ENCODE measurements at places on chromosomes 5 and 9.

- DNase-seq = no peak
Measured at GRCh38 chr9:34992376-34992951, 2.9 kb downstream of the DNAJB5 start.

- DNase-seq = no peak
Measured at GRCh38 chr5:6041977-6042550, 336.3 kb downstream of the MED10 start.

DNA sequence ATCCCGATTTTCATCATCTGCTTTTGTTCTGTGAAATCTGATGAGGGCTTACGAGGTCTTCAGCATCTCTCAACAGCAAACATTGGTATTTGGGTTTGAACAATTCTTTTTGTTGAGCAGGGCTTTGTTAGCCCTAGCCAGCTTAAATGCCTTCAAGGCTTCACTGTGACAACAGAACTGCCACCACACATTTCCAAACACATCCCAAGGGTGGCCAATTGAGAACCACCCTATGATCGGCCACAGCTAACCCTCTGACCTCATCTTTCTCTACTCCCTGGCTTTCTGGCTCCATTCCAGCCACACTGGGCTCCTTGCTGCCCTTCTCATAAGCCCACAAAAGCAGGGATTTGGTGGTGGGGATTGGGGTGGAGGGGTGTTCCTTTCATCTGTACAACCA lies 17.6 kb downstream of the MTX3 start:
- DNase-seq = no peak

DNA sequence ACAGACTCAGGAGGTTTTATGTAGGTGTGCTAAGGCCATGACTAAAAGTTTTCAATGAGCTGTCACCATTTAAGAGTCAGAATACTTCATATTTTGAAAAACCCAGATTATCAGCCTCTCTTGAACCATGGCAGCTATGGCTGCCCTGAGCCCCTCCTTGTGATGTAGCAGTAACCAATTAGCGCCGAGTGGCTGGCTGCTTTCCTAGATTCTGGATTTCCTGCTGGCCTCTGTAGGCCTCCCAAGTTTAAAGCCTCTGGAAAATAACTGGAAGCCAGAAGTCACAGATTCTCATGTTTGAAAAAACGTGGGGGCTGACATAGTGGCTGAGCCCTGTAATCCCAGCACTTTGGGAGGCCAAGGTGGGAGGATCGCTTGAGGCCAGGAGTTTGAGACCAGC lies 25.5 kb downstream of the DAB2IP start:
- no peak for DNase-seq

GRCh38 chr5:123033157-123033671 lies 3.3 kb downstream of the PPIC start:
- no peak for DNase-seq

GRCh38 chr5:11468334-11469039 lies 435.8 kb downstream of the CTNND2 start:
- no peak for DNase-seq

- no peak for DNase-seq
Measured at GRCh38 chr5:3230254-3230653, 365.4 kb upstream of the IRX1 start.

- no peak for DNase-seq
Measured at GRCh38 chr5:95238560-95239325, 46.2 kb downstream of the MCTP1 start.

- DNase-seq = no peak
Measured at GRCh38 chr9:89405826-89406225, 87.5 kb downstream of the SECISBP2 start.

All from stimulated activated CD8-positive, alpha-beta memory T cell treated with anti-CD3 and anti-CD28 coated beads, Interleukin-7, amount 100 ng/mL, for 1 hour (primary cell).